Upper lobe of right lung (tissue), 1 donor: ENCODE measurements at places on chromosomes 5 and 9. TPM values are rescaled to one million over a fixed set of nuclear protein-coding genes. Genes with fewer than 3 reads are reported as not detected.

DNA sequence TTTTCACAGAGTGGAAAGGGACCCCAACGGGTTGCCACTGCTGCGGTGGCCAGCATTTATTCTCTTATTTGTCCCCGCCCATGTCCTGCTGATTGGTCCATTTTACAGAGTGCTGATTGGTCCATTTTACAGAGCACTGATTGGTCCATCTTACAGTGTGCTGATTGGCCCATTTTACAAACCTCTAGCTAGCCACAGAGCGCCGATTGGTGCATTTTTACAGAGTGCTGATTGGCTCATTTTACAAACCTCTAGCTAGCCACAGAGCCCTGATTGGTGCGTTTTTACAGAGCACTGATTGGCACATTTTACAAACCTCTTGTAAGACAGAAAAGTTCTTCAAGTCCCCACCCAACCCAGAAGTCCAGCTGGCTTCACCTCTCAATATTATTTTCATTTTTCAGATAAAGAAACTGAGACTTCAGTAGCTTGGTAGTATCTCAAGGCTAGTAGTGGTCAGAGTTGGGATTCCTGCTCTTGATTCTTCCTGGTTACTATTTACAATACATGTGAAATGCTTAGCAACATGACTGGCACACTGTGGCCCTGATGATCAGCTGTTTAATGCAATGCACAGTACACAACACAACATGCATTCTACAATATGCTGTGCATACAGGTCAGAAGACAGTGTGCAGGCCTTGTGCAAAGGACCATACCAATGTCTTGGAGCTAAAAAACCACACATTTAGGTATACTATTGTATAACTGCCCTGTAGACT lies 63.6 kb upstream of the BOD1 start:
- no peak overlapping the region for H3K27ac ChIP-seq
- DNase-seq = no peak
- no peaks in the 10 kb centered on the region for H3K4me1 ChIP-seq
- H3K4me3 ChIP-seq = no peak overlapping the region
- H3K36me3 ChIP-seq = no peaks in the 10 kb centered on the region
- no peaks in the 10 kb centered on the region for H3K27me3 ChIP-seq

GRCh38 chr5:142544946-142545649 lies 140.8 kb downstream of the FGF1 start:
- peaks cover 23% of the 10 kb centered on the region for H3K4me1 ChIP-seq
- no peak for DNase-seq
- H3K27me3 ChIP-seq = no peaks in the 10 kb centered on the region

DNA sequence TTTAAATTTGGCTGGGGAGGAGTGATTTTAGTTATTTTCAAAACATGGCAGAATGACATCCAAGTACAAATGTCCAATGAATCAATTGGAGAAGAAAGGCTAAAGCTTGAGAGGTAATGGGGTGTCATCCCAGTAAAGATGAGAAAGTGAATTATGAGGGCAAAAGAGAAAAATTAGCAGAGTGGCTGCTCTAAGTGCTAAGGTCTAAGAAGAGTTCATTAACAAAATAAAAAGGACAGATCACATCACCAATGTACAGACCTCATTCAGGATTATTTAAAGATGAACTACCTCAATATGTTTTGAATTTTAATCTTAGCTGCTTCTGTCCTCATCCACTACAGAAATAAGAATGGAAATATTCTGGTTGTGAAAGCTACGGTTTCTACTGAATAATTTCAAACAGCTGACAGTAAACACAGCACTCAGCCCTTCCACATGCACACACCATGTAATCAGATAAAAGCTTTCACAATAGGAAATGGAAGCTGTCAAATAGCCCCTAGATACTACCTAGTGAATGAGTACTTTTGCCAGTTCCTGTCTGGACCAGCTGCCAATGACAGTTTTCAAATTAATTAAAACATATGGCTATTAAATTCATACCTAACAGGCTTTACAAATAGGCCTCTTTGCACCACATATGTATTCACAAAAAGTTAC lies 171.5 kb downstream of the SSBP2 start:
- H3K27ac ChIP-seq = no peak overlapping the region
- no peaks in the 10 kb centered on the region for H3K4me1 ChIP-seq
- no peaks in the 10 kb centered on the region for H3K27me3 ChIP-seq
- no peaks in the 10 kb centered on the region for H3K36me3 ChIP-seq

GRCh38 chr9:80899208-80899607 lies 790.1 kb downstream of the TLE1 start:
- no peak overlapping the region for H3K27ac ChIP-seq
- DNase-seq = no peak
- no peaks in the 10 kb centered on the region for H3K4me1 ChIP-seq
- no peaks in the 10 kb centered on the region for H3K36me3 ChIP-seq

The DMRT3 gene
- not detected for total RNA-seq

The SPATA31E1 gene
- not detected for total RNA-seq
